ENCODE measurements at places on chromosomes 1 and 21.
A peak's percentile ranks its signal among the peaks of the same experiment; 100 is the strongest.

DNA sequence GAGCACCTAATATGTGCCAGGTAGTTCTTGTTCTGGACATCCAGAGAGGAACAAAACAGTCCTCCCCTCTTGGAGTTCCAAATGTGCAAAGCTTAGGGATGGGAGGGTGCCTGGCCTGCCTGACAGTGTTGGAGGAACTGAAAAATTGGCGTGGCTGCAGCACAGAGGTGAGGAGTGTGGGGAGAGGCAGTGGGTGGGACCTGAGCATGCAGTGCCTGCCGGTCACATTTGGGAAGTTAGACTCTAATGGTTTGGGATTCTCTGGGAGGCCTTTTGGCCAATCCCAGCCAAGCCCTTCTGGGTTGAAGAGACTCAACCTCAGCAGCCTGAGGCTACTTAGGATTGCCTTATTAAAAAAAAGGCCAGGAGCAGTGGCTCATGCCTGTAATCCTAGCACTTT is 2.3 kb upstream of the TCEA3 start:
- DNase-seq, result no peak

GRCh38 chr1:201089596-201089995 is 22.6 kb downstream of the CACNA1S start:
- no peak for DNase-seq

DNA sequence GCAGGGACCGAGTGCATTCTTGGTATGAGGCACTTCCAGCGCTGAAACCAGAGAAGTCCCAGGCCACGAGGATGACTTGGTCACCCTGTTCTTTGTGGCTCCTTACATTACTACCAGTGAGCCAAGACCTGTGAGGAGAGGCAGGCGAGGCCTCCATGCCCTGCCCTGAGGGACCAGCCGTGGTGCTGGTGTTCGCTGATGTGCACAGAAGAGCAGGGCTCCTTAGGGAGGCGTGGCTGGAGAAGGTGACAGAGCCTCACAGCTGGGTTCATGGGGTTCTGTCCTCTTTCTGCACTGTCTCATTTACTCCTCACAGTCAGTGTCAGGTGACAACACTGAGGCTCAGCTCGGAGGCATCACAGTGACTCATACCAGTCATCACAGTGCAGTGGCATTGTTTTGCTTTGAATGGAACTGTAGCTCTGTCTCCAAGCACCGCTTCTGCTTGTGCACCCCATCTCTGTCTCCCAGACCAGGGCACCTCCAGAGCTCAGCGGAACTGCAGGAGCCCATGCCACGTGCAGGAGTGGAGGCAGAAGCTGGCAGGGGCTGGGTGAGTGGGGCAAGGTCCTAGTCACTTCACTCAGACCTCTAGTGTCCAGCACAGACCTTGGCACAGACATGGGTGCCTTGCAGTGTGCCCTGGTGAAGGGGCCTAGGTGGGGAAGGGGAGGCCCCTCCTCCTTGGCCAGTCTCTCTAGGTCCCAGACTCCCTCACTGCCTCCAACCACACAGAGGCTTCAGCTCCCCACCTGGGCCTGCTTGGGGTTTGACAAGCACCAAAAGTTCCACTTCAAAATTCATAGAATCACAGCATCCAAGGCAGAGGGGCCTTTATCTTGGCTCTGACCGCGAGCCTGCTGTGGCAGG is 310.9 kb downstream of the MATN1 start:
- DNase-seq, result no peak

DNA sequence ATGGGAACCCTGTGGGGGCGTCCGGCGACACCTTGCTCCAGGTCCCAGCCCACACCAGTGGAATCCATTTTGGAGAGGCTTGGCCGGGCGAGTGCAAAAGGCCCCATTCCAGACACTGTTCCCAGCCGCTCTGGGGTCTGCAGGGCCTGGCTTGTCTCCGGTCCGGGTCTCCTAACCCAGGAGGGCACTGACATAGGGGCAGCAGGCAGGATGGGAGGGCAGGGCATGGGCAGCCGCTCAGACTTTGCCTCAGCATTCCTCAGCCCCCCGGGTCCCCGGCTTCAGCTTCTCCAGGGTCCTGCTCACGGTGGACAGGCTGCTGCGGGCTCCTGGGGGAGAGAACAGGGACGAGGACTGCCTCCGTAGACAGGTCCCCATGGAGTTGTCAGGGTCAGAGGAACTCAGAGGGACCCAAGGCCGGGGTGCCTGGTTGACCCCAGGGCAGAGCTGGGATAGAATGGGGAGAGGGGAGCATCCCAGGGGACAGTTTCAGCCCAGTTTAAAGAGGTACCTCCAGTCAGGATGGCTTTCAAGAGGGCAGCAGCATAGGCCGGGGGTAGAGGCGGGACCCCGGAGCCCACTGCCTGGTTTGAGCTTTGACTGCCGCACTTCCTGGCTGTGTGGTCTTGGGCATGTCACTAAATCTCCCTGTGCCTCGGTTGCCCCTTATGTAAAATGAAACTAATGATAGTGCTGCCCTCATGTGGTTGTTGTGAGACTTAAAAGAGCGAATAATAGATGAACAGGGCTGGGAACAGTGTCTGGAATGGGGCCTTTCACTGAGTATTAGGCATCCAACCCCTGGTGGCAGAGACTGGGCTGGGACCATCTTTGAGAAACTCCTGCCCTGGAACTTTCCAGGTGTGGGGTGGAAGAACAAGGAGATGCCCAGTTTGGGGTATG is 3.7 kb downstream of the KNCN start:
- DNase-seq, result no peak

DNA sequence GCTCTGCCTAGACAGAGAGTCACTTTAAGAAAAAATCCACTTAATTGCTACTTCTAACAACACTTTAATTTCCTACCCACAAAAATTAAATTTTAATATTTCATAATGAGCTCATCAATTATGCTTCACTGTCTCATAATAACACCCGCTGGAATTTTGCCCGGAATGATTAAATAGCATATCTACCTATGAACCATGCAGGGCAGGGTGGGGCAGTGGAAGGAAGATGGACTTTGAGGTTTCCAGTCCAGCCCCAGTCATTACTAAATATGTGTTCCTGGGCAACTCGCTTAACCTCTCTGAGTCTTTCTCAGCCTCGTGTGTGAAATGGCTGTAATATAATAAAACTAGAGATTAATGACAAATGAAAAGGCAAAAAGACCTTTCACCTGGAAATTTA is 32.8 kb upstream of the SLC45A1 start:
- DNase-seq, result no peak

DNA sequence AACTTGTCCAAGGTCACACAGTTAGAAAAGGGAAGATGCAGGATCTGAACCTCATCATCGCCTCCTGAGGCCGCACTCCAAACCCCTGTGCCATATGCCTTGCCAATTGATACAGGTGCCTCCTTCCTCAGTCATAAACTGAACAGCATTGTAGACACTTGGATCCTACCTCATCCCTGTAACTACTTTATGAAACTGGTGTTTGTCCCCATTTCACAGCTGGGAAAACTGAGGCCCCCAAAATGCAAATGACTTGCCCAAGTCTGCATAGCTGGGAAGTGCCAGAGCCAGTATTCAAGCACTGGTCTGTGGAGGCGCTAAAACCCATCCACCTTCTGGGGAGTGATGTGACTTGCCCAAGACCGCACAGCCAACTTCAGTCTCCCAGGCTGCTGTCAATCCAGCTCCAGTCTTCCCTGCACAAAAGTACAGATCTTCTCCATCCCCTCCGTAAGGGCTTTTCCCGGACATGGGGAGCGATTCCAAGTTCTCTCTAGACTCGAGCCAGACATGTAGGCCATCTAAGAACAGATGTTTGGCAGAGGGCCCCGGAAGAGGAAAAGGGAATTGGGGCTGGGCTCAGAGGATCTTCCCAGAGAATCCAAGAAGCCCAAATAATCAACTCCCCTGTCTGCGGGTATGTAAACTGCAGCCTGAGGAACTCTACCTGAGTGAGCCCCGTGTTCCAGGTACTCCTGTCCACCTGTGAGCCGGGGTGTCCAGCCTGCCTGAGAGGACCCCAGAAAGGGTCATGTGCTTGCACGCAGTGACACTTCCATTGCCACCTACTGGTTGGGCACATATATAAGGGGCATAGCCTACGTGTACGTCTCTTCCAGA is 60.5 kb downstream of the SYT2 start:
- no peak for DNase-seq

- no peak for DNase-seq
Measured at GRCh38 chr1:30904962-30905335, 3.6 kb downstream of the SDC3 start.

GRCh38 chr1:145990249-145990855 is 6.0 kb downstream of the TXNIP start:
- DNase-seq, result no peak

DNA sequence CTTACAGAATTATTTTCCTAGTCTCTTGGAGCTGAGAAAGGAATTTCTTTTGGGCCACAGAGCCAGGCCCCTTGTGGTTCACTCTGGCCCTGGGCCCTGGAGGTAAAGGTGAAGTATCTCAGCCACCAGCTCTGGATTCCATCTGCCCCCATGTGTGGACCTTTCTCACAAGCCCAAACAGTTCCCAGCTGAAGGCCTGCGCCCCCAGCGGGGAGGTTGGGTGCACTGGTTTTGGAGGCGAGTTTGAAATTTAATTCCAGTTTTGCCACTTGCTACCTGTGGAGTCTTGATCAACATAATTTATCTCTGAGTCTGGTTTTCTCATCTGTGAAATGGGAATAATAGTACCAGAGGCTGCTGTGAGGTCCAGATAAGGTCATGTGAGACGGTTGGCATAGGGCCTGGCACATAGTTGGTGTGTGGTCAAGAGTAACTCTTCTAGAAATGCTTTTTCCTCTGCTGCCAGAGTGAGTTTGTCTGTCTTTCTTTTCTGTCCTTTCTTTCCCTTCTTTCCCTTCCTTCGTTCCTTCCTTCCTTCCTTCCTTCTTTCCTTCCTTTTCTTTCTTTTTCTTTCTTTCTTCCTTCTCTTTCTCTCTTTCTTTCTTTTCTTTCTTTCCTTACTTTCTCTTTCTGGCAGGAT is 6.1 kb downstream of the AGTRAP start:
- no peak for DNase-seq

- DNase-seq, result peak; percentile 24
Measured at GRCh38 chr1:43836267-43836951, 97.2 kb upstream of the ARTN start.

DNA sequence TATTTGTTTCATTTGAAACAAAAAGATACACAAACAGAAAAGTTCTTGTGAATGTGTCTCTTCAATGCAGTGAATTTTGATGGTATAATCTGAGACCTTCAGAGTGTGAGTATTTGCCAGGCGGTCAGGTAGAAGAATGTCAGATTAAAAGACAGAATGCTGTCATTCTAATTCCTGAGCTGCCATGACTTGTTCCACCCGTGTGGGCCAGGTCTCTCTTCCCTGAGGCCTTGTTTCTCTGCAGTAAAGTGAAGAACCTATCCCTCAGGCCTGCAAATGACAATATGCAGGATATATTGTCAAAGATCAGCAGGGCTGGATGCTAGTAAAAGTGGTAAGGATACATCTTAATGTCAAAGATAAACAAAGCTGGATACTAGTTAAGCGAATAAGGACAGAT is 111.4 kb downstream of the ZP4 start:
- no peak for DNase-seq

DNA sequence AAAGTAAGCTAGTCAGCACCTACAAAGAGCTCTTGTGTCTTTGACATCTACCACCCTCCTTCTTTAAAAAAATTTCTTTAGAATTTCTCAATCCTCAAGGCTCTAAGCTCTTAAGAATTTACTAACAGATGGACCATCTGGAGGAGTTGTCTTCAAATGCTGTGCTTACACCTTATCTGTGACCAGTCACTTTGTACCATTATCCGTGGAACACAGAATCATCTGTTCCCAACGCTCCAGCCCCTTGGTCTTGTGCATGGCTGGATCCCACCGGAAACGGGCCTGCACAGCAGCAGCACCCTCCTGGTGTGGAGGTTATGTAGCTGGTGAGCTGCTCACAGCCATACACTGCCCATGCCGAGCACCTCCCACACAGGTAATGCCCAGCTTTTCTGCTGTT is 89.0 kb downstream of the TBX19 start:
- no peak for DNase-seq

- peak; percentile 19 for DNase-seq
Measured at GRCh38 chr1:225845571-225846259, 35.8 kb downstream of the EPHX1 start.

GRCh38 chr1:58783090-58783992 is 506 bp downstream of the JUN start:
- DNase-seq, result peak; percentile 47

DNA sequence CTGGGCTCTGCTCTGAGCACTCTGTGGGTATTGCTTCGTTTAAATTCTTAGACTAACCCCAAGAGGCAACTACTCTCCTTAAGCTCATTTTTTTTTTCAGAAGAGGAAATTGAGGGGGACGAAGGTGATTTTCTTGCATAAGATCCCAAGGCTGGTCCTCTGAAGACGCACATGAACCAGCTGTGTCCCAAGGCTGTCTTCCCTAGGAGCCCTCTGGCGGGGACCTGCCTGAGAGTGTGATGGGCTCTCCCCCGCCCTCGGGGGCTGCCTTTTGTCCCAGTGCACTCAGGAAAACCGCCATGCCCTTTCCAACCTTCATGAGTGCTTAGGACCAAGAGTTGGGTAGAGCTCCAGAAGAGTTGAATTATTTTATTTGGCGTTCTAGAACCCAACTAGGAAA is 21.7 kb downstream of the UMODL1 start:
- DNase-seq, result no peak

DNA sequence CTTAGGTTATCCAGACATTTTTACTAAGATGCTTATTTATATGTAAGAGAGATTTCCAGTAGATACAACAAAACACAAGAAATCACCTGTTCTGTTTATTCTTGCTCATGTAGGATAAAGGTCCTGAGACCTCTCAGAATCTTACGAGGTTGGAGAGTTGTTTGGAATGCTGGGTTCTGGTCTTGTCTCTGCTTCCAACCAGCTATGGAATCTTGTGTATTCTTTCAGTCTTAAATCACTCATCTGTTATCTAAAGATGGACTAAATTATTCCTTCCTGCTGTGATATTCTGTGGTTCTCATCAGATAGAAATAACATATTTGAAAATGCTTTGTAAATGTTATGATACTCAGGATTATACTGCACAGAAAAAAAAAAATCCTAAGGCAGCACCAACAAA is 21.3 kb downstream of the GNAT2 start:
- DNase-seq, result no peak

GRCh38 chr1:55155522-55155921 is 59.6 kb downstream of the USP24 start:
- DNase-seq, result no peak

DNA sequence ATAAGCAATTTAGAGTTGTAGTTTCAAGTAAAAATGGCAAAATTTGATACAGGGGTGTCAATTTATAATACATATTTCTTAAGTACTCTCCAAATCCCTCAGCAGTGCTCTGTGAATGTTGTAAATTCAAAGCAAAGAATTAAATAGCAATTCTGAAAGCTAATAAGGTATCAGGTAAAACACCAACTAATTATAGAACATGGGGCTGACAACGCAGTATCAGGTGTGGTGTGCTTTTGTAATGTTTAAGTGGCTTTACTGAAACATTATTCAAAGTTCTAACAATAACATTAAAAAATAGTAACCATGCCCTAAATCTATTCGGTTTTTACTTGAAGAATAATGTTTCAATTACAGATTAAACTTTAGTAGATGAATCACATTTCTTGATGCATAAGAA is 1271.2 kb upstream of the ADGRL2 start:
- no peak for DNase-seq

- DNase-seq, result peak; percentile 43
Measured at GRCh38 chr1:198201956-198202784, 45.4 kb downstream of the NEK7 start.

GRCh38 chr1:77434967-77435366 is 153.1 kb downstream of the AK5 start:
- no peak for DNase-seq

GRCh38 chr1:59265622-59266021 is 31.3 kb upstream of the FGGY start:
- no peak for DNase-seq

Measured in stimulated activated naive CD4-positive, alpha-beta T cell treated with Interleukin-2 at 50 U/mL for 16 hours (primary cell).